ENCODE measurements at places on chromosomes 6 and 20. TPM values are rescaled to one million over a fixed set of nuclear protein-coding genes. Genes with fewer than 3 reads are reported as not detected.

The DNMT3B gene
- 2.6 TPM for total RNA-seq

The AVP gene
- not detected for total RNA-seq

The BEND6 gene
- total RNA-seq: 1.1 TPM

The ID4 gene
- 3.7 TPM for total RNA-seq

The HAO1 gene
- not detected for total RNA-seq

The AKAP12 gene
- 226 TPM for total RNA-seq

All from endothelial cell of coronary artery (primary cell).